Naive thymus-derived CD4-positive, alpha-beta T cell (primary cell): ENCODE measurements at places on chromosomes 6 and 20.

GRCh38 chr6:92847988-92848387, 571.4 kb downstream of the EPHA7 start:
- H3K27me3 ChIP-seq: no peaks in the 10 kb centered on the region
- H3K4me1 ChIP-seq: no peaks in the 10 kb centered on the region
- no peak for DNase-seq
- H3K36me3 ChIP-seq: no peaks in the 10 kb centered on the region
- no peak overlapping the region for H3K27ac ChIP-seq

DNA sequence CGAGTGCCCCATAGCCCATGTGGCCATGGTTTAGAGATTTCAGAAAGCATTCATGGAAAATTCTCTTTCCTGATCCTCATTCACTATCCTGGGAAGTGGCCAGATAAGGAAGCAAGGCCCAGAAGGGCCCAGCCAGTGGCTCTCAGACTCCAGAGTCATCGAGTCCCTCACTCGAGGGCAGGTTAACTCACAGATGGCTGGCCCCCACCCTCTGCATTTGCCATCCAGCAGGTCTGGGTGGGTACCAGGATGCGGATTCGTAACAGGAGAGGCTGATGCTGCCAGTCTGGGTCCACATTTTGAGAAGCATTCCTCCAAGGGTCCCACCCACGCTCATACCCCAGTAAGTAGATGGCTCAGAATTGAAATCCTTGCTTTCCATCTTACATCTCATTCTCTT, 3.8 kb upstream of the SSTR4 start:
- no peaks in the 10 kb centered on the region for H3K4me1 ChIP-seq
- no peak overlapping the region for H3K4me3 ChIP-seq
- no peaks in the 10 kb centered on the region for H3K27me3 ChIP-seq
- no peaks in the 10 kb centered on the region for H3K36me3 ChIP-seq
- no peak for DNase-seq

DNA sequence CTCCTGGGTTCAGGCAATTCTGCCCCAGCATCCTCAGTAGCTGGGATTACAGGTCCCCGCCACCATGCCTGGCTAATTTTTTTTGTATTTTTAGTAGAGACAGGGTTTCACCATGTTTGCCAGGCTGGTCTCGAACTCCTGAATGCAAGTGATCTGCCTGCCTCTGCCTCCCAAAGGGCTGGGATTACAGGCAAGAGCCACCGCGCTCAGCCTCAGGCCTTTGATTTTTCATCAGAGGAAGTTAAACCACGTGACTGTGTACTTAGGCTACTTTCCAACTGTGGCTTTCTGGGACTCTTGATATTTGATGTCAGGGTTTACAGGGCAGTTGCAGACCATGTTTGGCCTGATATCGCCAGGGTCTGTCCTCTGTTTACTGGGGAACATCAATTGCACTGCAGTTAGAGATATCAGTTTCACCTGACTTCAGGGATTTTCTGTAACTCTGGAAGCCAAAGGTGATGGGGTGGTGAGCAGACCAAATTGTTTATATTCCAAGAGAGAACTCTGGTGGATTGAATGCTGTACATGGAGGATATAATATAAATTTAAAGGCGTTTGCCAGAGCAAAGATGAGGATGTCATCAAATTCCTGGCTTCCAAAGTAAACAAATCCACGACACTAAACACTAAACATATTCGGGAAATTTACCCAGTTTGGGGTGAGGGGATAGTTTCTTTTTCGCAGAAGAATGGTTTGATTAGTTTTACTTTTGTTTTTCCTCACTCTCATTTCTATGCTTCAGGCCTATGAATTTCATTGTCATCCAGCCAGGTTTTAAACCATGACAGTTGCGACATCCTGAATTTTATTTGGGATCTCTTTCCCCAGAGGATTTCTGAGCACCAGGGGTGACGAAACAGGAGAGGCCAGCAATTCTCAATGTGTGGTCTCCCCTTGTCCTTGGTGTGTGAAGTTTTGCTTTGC, 4.2 kb downstream of the PSMF1 start:
- H3K36me3 ChIP-seq: peaks cover 18% of the 10 kb centered on the region
- no peaks in the 10 kb centered on the region for H3K27me3 ChIP-seq
- peaks cover 44% of the 10 kb centered on the region for H3K4me1 ChIP-seq
- H3K27ac ChIP-seq: no peak overlapping the region
- H3K4me3 ChIP-seq: no peak overlapping the region

- no peak for DNase-seq
- no peaks in the 10 kb centered on the region for H3K27me3 ChIP-seq
- H3K4me1 ChIP-seq: no peaks in the 10 kb centered on the region
- no peaks in the 10 kb centered on the region for H3K36me3 ChIP-seq
- no peak overlapping the region for H3K4me3 ChIP-seq
These were observed 61.1 kb upstream of the ZFP64 start for GRCh38 chr20:52252664-52253063.

DNA sequence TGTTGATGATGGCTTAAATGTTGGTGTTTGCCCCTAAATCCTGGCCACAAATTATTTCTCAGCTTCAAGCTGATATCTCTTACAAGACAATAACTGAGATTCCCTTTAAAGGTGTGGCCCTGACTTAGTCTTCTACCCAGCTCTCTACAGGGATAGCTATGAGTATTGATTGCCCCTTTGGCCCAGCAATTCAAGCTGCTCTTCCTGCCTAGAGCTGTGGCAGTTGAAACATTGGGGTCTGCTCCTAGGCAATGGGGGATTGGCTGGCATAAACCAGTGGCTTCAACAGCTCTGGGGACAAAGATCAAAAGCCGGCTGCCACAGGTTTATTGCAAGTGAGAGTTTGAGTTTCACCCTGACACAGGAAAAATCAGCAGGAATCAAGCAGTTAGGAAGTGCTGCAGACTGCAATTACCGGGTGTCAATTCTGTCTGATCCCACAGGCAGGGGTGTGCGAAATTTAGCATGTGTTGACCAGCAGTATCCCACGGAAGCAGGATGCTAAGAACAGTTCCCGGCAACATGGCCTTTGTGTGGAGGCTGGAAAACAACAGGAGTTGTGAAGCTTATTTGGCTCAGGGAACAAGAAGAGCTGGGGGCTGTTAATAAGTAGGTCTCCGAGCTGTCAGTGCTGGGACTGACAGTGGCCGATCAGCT, 66.2 kb upstream of the IYD start:
- DNase-seq: no peak
- H3K4me3 ChIP-seq: no peak overlapping the region
- H3K36me3 ChIP-seq: no peaks in the 10 kb centered on the region
- no peak overlapping the region for H3K27ac ChIP-seq
